ENCODE measurements at places on chromosomes 4 and X.

- no peak for DNase-seq
Measured at GRCh38 chr4:55539658-55540057, 7.1 kb downstream of the CLOCK start.

DNA sequence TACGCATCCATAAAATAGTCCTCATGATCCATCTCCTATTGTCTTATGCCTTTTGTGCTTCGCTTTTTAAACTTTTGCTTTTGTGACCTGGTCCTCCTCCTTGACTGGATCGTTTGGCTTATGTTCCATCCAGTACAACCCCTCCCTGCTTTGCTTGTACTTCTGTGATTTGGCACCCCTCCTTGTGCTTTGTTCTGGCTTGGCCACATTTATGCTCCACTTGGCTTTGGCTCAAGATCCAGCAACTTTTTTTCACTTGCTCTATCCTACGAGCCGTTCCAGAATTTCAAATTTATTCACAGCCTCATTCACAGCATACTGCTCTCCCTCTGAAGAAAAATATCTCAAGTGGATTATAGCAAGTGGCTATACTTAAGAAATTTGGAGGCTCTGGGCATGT lies 28.0 kb upstream of the GLRA2 start:
- DNase-seq, result no peak

DNA sequence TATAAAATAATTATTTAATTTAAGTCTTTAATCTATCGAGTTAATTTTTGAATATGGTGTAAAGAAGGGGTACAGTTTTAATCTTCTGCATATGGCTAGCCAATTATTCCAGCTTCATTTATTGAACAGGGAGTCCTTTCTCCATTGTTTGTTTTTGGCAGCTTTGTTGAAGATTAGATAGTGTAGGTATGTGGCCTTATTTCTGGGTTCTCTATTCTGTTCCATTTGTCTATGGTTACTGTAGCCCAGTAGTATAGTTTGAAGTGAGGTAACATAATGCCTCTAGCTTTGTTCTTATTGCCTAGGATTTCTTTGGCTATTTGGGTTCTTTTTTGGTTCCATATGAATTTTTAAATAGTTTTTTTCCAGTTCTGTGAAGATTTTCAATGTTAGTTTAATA lies 48.3 kb downstream of the EMCN start:
- no peak for DNase-seq

- peak; percentile 45 for DNase-seq
Measured at GRCh38 chr4:184163813-184164212, 53.9 kb downstream of the ENPP6 start.

GRCh38 chr4:148025981-148026380 lies 294.1 kb downstream of the ARHGAP10 start:
- DNase-seq, result no peak

- DNase-seq, result no peak
Measured at GRCh38 chr4:15327311-15328298, 100.2 kb upstream of the C1QTNF7 start.

GRCh38 chrX:120310861-120311726 lies at the start of gene TMEM255A:
TSS of gene TMEM255A (minus strand) at chrX:120311461. CDS start at chrX:120311309, 152 bp downstream.
- no peak for DNase-seq

DNA sequence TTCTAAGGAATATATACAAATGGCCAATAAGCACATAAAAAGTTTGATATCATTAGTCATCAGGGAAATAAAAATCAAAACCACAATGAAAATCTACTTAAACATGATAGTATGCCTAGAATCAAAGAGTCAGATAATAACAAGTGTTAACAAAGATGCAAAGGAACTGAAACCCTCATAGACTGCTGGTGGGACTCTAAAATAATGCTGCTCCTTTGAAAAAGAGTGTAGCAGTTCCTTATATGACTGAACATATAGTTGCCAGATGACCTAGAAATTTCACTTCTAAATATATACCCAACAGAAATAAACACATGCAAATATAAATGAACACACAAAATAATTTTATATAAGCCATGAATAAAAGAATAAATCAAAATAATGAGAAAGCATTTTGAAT lies 205.1 kb upstream of the CTSO start:
- no peak for DNase-seq

DNA sequence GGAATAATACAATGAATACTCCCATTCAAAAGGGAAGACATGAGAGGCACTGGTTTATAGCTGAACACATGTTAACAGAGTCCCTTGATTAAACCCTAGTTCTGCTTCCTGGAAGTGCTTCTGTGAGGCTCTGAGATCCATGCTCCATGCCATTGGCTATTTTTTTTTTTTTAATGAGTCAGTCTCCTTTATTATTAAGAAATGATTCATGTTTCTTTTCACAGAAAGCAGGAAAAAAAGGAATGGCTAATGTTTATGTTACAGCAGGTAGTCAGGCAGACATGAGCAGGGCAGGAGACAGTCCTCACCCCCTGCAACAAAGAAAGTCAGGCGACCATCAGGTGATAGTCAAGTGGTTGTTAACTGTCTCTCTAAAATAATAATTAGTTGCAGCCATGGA lies 598.7 kb downstream of the EPHA5 start:
- DNase-seq, result peak; percentile 25

- DNase-seq, result no peak
Measured at GRCh38 chrX:5449323-5449722, 779.3 kb downstream of the NLGN4X start.

- DNase-seq, result no peak
Measured at GRCh38 chr4:139933104-139933503, 220.9 kb downstream of the MAML3 start.

GRCh38 chr4:111404673-111405072 lies 740.6 kb upstream of the FAM241A start:
- no peak for DNase-seq

GRCh38 chrX:68945081-68945602 lies 116.3 kb downstream of the EFNB1 start:
- DNase-seq, result no peak

DNA sequence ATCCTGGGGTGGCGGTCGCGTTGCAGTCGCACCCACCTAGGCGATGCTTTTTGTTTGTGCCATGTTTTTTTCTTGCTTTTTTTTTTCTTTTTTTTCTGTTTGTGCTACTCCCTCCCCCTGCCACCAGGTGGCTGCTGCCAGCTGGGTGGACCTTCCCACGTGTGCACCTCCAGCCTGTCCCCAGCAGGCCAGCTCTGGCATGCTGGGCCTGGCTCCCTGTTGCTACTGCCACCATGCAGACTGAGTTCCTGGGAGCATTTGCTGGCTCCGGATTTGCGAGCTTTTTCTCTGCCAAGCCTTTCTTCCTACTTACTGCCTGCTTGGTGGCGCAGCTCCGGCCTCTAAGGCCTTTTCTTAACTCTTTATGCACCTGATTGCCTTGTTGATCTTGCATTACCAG lies 161.2 kb upstream of the WDFY3 start:
- DNase-seq, result peak; percentile 56

DNA sequence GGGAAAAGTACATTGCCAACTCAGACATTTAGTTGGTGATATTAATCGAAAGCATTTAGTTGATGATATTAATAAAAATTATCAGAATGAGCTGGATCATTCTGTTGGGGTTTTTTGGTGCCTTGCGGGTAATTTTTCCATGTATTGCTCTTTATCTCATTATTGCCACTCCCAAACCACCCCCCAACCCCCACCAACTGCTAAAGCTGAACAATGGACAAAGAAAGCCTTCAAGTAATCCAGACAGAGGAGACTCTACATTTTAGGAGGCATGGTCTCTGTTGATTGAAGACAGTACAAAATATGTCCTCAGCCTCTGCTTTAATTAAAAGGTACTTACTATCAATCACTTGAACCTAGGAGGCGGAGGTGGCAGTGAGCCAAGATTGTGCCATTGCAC lies 22.5 kb downstream of the PDK3 start:
- no peak for DNase-seq

GRCh38 chr4:96681218-96681617 lies 841.3 kb downstream of the PDHA2 start:
- DNase-seq, result no peak

- no peak for DNase-seq
Measured at GRCh38 chr4:173038192-173038896, 130.3 kb upstream of the GALNT7 start.

DNA sequence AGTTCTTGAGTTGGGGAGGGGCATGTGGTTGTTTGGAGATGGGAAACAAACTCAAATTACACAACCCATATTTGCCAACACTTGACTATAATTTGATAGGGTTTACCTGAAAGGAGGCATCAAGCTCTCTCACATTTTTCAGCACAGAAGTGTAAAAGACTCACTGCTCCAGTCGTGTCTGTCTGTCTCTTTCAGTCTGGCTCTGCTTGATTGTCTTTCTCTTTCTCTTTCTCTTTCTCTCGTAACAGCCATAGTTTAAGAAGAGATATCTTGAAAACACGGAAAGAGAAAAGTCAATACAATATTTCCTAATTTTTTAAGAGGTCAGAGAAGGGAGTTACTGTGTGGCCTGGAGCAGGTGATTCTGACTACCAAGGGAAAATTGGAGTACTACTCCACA lies 413.6 kb upstream of the CXorf51A start:
- DNase-seq, result no peak

DNA sequence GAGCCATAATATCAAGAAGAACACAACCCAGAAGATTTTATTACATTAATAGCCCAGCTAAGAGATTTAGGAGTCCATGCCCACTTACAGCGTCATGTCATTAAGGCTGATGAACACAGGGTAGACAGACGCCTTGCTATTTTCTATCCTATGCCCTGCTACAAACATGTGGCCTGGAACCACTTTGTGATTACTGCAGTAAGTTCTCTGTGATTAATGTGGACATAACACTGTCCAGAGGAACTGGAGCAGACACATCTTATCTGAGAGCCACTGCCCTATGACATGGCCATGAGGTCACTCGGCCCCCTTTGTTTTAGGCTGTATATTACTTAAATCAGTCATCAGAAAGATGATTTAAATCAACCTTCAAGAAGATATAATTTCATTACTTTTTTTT lies 211.7 kb downstream of the MAML3 start:
- no peak for DNase-seq

- peak; percentile 46 for DNase-seq
Measured at GRCh38 chr4:38049545-38050170, 89.5 kb downstream of the PTTG2 start.
